ENCODE measurements at places on chromosomes 5 and 9.
A peak's percentile ranks its signal among the peaks of the same experiment; 100 is the strongest.

- DNase-seq: peak; percentile 6
Observed at GRCh38 chr5:174418809-174419539, 305.4 kb upstream of the MSX2 start.

DNA sequence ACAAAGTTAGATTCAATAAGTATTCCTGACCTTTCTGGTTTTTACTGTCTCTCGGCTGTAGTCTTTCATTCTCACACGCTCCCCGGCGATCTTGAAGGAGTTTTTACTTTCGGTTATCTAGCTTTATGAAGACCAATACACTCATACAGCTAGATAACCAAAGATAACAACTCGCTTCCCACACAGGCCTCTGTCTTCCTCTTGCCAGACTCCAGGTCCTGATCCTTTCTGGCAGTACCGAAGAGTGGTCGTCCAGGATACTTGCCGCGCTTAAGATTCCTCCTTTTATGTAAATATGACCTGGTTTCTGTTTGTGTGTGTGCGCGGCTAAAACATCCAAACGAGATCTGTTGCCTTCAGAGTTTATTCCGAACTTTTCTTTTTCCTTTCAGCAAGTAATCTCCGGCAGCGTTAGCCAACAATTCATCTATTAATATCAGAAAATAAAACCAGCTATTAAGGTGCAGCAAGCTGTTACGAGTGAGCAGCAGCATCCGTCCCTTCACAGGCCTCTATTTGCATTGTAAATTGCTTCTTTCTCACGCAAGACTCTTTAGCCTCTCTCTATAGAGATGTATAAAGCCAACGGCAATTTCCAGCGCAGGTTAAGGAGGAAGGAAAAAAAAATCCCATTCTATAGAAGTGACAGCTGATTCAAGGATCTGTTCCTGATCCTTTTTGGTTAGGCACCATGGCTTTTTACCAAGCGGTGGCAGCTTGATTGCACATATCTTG is 216.1 kb downstream of the MEF2C start:
- DNase-seq: peak; percentile 17

GRCh38 chr5:27845248-27845647 is 806.9 kb upstream of the CDH9 start:
- no peak for DNase-seq

DNA sequence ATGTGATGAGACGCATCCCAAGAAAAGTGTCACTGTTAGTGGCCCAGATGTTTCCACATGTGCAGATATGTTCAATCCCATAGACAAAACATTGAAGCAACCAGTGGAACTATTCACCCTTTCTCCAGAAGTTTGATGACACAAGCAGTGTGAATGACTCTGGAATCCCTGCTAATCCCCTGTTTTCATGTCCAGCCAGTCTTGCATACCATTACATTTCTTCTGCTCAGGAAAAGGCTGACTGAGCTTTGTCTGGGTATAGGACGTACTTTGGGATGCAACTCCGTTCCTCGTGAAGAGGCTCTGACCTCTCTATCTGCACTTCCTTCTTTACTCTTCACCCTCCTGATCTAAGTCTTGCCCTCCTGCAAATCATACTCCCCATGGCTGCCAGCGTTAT is 172.4 kb downstream of the NTRK2 start:
- no peak for DNase-seq

GRCh38 chr9:137960496-137960895 is 82.9 kb downstream of the CACNA1B start:
- DNase-seq: no peak

Data from hematopoietic multipotent progenitor cell treated with erythropoietin and hydrocortisone succinate and interleukin-3 and kit ligand, for 6 days (in vitro differentiated cells).